ENCODE measurements at places on chromosomes 3 and 15.

DNA sequence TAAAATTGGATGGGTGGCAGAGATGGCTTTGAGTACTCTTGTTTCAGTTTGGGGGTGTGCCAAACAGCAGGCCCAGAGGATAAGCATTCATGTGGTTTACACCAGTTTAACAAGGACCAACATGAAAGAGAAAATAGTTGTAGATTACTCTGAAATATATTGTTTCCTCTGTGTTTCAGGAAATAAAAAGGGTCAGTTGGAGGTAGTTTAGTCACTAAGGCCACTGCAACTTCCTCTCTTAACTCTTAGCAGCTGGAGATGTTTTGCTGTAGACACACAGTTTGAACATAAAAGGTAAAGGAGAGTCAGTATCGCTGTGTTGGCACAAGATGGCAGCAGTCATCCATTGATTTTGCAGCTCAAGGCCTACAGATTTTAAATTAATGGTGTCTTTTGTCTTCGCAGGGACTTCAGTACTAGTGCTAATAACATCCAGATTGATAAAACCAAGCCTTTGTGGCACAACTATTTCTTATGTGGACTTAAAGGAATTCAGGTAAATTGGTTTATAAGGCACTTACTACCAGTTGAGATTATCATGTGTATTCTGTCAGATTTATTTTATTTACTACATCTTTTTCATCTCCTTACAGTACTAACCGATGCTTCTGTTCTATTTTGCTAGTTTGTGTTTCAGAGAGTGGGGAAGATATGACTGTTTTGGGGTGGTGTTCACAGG lies 65.5 kb downstream of the GALK2 start:
- peak; percentile 66 for DNase-seq

- peak; percentile 26 for DNase-seq
Observed at GRCh38 chr3:98329392-98330124, 24.1 kb upstream of the OR5K4 start.

GRCh38 chr3:3134750-3135448 lies 8.2 kb downstream of the TRNT1 start:
- no peak for DNase-seq

DNA sequence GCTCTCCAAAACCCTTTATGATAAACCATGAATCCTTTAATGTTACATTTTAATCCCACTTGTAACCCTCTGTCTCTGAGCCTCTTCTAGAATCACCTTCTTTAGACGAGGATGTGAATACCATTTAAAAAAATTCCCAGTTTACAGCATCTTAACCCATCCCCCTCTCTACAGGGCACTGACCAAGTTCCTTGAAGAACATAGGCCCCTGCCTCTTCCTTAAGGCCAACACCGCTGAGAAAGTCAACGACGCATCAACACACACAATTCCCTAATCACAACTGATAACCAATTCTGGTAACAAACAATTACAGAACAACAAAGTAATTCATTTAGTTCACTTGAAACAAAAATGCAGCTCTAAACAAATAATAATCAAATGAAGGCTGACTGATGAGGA lies 130.3 kb downstream of the DLG1 start:
- no peak for DNase-seq

DNA sequence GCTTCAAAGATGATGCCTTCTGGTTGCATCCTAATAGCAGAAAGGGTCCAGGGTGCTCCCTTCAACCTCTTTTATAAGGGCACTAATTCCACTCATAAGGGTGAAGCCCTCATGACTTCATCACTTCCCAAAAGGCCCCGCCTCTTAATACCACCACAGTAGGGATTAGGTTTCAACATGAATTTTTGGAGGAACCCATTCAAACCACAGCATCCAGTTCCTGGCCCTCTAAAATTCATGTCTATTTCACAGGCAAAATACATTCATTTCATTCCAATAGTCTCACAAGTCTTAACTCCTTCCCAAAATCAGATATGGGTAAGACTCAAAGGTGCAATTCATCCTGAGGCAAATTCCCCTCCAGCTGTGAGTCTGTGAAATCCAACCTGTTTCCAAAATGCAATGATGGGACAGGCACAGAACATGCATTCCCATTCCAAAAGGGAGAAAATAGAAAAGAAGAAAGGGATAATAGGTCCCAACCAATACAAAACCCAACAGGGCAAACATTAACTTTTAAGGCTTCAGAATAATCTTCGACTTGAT lies 124.0 kb downstream of the ATP1B3 start:
- DNase-seq: no peak

GRCh38 chr3:51937014-51937413 lies 4.7 kb downstream of the RRP9 start:
- no peak for DNase-seq

Data from CD4-positive, alpha-beta T cell treated with Interleukin-4 for 1 hour (primary cell).